SW480 (cell line): ENCODE measurements at places on chromosomes 12 and 14.

DNA sequence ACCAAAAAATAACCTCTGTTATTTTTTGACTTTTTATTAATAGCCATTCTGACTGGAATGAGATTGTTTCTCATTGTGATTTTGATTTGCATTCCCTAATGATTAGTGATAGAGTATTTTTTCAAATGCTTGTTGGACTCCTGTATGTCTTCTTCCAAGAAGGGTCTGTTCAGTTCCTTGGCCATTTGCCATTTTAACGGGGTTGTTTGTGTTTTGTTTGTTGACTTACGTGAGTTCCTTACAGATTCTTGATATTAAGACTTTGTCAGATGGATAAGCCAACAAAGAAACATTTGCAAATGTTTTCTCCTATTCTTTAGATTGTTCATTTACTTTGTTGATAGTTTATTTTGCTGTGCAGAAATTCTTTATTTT, 651.6 kb upstream of the LRFN5 start:
- no peak for DNase-seq

DNA sequence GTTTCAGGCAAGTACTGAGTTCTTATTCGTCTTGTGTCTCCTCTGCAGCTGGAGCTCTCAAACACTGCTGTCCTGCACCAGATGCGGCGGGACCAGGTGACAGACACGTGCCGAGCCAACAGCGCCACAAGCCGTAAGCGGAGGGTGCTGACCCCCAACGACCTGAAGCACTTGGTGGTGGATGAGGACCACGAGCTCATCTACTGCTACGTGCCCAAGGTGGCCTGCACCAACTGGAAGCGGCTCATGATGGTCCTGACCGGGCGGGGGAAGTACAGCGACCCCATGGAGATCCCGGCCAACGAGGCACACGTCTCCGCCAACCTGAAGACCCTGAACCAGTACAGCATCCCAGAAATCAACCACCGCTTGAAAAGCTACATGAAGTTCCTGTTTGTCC, 201.2 kb downstream of the SLC41A2 start:
- no peak for DNase-seq

DNA sequence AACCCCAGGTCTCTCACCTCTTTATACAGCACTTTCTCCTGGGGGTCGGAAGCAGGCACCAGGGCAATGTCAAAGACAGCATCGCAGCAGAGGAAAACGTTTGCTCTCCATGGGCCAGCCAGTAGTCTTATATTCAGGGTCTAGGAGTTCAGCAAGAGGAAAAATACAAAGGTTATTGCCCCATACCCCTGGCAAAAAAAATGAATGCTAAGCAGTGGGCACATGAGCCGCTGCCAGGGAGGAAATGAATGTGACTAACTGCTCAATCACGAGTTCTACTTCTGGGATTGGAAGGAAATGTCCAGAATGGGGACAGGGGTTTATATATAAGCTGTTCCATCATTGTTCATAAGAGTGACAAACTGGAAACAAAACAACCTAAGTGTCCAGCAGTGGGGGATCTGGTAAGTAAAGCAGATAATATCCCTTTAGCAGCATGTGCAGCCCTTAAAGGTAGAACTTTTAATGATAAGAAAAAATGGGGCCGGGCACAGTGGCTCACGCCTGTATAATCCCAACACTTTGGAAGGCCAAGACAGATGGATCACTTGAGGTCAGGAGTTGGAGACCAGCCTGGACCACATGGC, 53.8 kb downstream of the PHETA1 start:
- DNase-seq: no peak

- DNase-seq: no peak
These were observed 2.0 kb downstream of the EMC9 start for GRCh38 chr14:24139272-24139934.

DNA sequence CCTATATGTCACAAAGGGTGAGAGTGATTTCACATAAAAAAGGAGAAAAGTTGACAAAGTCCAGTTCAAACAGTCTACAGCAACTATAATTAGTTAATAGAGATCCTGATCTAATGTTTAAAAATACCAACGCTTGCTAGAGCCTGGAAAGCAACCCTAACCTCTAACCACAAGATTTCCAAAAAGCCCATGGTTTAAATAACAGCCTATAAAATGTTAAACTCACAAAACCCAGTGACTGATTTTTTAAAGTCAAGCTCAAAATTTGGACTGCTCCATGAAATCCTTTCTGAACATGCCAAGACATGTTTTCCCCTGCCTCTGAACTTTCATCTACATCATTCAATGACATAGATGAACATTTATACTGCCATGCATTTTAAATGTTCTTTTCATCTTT, 81.6 kb downstream of the PLEKHG7 start:
- no peak for DNase-seq
